ENCODE measurements at places on chromosomes 7 and 10. TPM values are rescaled to one million over a fixed set of nuclear protein-coding genes. Genes with fewer than 3 reads are reported as not detected.

DNA sequence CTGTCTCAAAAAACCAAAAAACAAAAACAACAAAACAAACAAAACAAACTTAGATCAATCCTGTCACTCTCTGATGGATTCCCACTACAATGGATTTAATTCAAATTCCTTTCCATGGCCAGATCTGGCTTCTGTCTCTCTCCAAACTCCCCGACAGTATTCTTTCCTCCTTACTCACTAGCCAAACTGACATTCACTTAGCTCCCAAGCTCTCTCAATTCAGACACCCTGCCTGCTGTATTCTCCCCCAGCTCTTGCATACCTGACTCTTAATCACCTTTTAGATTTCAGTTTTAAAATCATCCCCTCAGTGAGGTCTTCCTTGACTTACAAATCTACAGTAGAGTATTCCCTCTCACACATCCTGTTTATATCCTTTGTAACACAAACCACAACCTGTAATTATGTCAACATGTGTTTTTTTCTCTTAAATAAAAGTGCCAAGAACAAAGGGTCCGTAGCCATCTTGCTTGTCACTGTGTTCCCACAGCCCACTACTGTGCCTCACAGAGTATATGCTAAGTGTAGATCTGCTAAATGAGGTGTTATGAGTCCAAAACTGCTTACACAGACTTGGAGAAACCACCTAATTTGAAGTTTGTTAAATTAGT is 14.4 kb downstream of the HERPUD2 start:
- DNase-seq = no peak
- H3K27ac ChIP-seq = no peak overlapping the region
- no peaks in the 10 kb centered on the region for H3K27me3 ChIP-seq
- no peak overlapping the region for H3K4me3 ChIP-seq
- peaks cover 4% of the 10 kb centered on the region for H3K36me3 ChIP-seq

DNA sequence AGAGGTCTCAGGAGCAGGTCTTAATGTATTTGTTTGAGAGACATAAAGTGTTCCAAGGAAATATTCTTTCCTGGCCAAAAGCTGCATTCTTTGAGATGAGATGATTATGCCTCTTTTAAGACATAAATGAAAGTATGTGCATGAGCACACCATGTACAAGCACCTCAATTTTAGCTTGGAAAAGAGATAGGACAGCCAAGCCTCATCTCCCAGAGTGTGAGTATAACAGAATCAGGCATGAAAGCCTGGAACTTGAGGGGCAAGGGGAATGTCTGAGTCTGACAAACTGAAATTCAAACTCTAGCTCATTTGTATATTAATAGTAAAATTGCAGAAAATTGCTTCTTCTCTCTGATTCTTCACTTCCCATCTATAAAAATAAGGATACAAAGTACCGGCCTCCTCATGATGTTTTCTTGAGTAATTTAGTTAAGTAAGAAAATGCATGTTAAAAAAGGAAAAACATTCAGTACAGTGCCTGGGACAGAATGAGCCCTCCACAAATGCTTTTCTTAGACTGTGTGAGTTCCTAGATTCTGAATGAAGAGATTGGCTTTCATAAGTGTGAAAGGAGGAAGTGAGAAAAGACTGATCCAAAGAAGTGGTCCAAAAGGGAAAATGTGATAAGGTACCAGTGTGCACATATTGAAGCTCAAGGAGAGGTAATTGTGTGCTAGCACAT is 1260.9 kb upstream of the SORCS1 start:
- 0 out of 2 replicates have a peak, but pooled peaks cover 2% of the 10 kb centered on the region for H3K4me1 ChIP-seq
- H3K36me3 ChIP-seq = no peaks in the 10 kb centered on the region
- H3K27ac ChIP-seq = no peak overlapping the region
- H3K4me3 ChIP-seq = no peak overlapping the region
- no peak for DNase-seq
- H3K27me3 ChIP-seq = no peaks in the 10 kb centered on the region

GRCh38 chr10:69684020-69684980 is 54.3 kb downstream of the FAM241B start:
- H3K4me1 ChIP-seq = peaks cover 7% of the 10 kb centered on the region
- no peak overlapping the region for H3K4me3 ChIP-seq
- peak; percentile 22 for DNase-seq
- H3K27me3 ChIP-seq = peaks cover 59% of the 10 kb centered on the region
- H3K36me3 ChIP-seq = no peaks in the 10 kb centered on the region

- no peaks in the 10 kb centered on the region for H3K36me3 ChIP-seq
- no peak overlapping the region for H3K4me3 ChIP-seq
- H3K4me1 ChIP-seq = peaks cover 25% of the 10 kb centered on the region
- no peaks in the 10 kb centered on the region for H3K27me3 ChIP-seq
- DNase-seq = no peak
- no peak overlapping the region for H3K27ac ChIP-seq
Observed at GRCh38 chr7:5553298-5553877, 129.8 kb upstream of the TNRC18 start.

GRCh38 chr10:28181478-28182096 is 121.3 kb downstream of the MPP7 start:
- H3K27me3 ChIP-seq = no peaks in the 10 kb centered on the region
- H3K27ac ChIP-seq = no peak overlapping the region
- no peak overlapping the region for H3K4me3 ChIP-seq
- peak; percentile 51 for DNase-seq

GRCh38 chr7:111517549-111517951 is 44.7 kb downstream of the IMMP2L start:
- no peak overlapping the region for H3K27ac ChIP-seq
- H3K4me1 ChIP-seq = no peaks in the 10 kb centered on the region
- H3K36me3 ChIP-seq = peaks cover 1% of the 10 kb centered on the region
- no peak for DNase-seq
- H3K4me3 ChIP-seq = no peak overlapping the region

DNA sequence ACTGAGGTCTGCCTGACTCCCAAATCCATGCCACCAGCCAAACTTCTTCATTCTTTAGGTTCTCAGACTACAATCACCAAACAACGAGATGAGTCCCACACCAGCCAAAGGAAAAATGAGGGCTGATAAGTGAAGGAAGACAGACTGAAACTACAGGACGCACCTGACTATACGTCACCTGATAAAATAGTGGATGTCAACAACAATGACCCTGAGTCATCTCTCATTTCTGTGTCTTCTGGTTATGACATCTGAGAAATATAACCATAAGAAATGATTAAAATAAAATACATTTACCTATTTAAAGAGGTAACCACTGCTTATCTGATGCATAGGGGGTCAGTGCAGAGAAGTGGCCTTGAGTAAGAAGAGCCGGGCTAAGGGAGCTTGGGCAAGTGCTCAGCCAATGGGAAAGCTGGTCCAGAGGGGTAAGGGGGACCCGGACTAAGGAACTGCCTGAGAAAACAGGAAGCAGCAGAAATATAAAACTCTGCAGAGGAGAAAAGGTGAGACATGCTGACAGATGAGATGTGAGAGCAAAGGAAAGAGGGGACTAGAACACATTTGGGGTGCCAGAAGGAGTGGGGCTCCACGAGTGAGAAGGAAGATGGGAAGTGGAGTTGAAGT is 51.8 kb downstream of the HIPK2 start:
- H3K36me3 ChIP-seq = peaks cover 22% of the 10 kb centered on the region
- H3K4me3 ChIP-seq = no peak overlapping the region
- peak overlapping the region; percentile 34 for H3K27ac ChIP-seq
- H3K4me1 ChIP-seq = peaks cover 39% of the 10 kb centered on the region

DNA sequence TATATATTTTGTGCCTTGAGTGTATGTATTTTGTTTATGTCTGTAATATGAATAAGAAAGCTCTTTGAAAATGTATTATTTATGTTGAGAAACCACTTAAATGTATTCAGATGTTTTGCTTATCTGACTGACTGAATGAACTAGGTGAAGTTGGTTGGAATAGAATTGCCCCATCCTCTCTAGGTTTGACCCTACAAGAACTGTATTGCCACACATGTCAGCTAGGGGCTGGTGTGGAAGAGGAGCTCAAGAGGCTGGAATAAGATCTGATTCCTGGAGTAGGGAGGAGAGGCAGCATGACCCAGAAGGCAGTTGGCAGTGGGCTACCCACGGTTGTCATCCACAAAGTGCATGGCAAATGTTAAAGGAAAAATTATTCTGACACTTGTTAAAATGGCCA is 9.1 kb downstream of the SSMEM1 start:
- H3K27ac ChIP-seq = no peak overlapping the region
- no peaks in the 10 kb centered on the region for H3K36me3 ChIP-seq
- H3K27me3 ChIP-seq = peaks cover 7% of the 10 kb centered on the region
- no peak overlapping the region for H3K4me3 ChIP-seq
- DNase-seq = no peak

DNA sequence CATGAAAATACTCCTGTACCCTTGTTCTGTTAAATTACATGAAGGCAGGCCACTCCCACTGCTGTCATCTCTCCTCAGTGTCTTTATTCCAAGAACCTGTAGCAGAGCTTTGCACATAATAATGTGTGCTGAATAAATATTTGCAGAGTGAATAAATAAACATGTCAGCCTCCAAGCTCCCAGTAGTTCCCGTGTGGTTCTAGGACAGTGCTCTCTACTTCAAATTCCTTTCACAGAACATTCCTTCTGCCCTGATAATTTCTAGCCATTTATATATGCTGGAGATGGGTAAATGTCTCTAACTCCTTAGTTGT is 20.3 kb upstream of the HYAL4 start:
- no peak overlapping the region for H3K4me3 ChIP-seq
- H3K27ac ChIP-seq = no peak overlapping the region
- no peaks in the 10 kb centered on the region for H3K4me1 ChIP-seq
- H3K36me3 ChIP-seq = no peaks in the 10 kb centered on the region

- no peaks in the 10 kb centered on the region for H3K27me3 ChIP-seq
- DNase-seq = no peak
- H3K4me3 ChIP-seq = no peak overlapping the region
- no peaks in the 10 kb centered on the region for H3K4me1 ChIP-seq
- H3K36me3 ChIP-seq = 0 out of 2 replicates have a peak, but pooled peaks cover 1% of the 10 kb centered on the region
- no peak overlapping the region for H3K27ac ChIP-seq
Observed at GRCh38 chr7:16587790-16588189, 57.8 kb downstream of the ANKMY2 start.

ZCWPW1 gene
- 0.56 TPM for total RNA-seq

All from IMR-90 (cell line).